ENCODE measurements at places on chromosomes 7 and 10.

GRCh38 chr7:136693166-136694119, 175.0 kb upstream of the CHRM2 start:
- no peak for DNase-seq

DNA sequence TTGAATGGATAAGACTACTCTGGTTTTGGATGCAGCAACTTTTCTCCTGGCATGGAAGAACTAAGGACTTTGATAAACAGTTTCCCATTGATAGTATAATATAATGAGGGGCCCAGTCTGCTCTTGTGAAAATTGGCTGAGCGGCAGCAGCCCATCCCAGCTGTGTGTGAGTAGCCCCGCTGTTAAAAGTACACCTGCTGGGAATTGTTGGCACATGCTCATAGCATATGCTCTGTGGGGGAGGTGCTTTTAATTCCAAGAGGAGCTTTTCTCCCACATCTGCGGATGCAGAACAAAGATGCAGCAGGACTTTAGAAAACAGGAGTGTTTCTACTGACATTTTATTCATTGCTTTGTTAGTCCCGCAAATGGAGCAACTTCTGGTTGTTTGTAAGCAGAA, 19.0 kb downstream of the SRI start:
- no peak for DNase-seq

- no peak for DNase-seq
Observed at GRCh38 chr7:151838072-151838471, 38.8 kb downstream of the PRKAG2 start.

DNA sequence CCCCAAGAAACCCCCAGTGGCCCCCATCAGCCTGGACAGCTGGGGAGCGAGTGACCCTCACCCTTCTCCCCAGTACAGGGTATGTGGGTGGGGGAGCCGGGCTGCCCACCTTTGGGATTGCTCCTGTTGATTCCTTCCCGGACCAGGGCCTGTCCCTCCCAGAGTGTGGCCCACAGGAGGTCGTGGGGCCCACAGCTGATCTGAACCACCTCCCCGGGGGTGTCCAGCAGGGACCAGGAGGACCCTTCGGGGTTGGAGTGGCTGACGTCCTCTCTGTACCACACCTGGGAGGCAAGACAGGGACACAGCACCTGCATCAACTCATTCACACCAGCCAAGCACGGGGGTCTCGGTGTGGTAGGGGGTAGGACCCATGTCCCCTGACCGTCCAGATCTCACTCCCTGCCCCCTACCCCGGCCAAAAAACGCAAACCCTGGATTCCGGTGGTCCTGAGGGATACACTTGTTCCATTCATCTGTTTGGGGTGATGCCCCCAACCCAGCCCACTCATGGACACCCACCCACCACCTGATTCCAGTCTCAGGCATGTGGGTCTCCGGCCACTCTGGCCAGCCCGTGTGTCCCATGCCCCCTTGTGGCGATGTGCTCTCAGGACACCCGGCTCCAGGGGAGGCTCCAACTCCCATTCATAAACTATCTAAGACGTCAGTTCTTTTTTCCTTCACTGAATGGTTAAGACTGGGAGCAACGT, 10.9 kb downstream of the TECPR1 start:
- DNase-seq = no peak

DNA sequence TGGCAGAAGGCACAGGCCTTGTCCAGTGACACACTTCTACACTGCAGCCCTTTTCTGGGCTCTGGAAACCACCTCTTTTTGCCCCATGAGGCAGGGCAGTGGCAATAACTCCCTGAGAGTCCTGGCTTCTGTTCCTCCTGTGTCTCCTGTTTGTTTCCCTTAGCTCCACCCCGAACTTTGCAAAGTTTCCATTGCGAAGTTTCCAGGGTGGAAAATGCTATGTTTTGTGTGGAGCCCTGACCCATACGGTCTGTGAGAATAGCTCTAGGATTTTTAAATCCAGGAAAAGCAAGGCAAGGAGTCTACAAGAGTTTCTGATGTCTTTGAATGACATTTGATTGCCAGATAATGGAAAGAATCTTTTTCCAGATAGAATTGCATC, 92.2 kb upstream of the AKR1E2 start:
- DNase-seq = no peak

Data from activated CD8-positive, alpha-beta memory T cell treated with anti-CD3 and anti-CD28 coated beads, Interleukin-2, amount 50 U/mL, for 4 hours (primary cell).